ENCODE measurements at places on chromosomes 12 and 14.

DNA sequence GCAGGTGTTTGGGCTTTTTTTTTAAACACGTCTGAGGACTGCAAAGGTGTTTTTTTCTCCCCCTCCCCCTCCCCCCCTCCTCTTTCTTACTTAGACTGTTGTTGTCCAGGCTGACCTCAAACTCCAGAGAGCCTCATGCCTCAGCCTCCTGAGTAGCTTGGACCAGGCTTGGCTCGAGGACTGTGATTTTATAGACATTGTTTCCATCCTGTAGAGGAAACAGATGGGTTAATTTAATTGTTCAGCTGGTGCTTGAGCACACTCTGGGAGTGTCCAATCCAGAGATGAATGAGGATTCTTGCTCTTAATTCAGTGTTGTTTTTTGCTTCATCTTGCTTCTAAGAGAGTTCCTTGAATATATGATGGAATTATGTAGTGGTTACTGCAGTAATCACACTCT, 42.1 kb downstream of the RASSF3 start:
- no peak for DNase-seq

DNA sequence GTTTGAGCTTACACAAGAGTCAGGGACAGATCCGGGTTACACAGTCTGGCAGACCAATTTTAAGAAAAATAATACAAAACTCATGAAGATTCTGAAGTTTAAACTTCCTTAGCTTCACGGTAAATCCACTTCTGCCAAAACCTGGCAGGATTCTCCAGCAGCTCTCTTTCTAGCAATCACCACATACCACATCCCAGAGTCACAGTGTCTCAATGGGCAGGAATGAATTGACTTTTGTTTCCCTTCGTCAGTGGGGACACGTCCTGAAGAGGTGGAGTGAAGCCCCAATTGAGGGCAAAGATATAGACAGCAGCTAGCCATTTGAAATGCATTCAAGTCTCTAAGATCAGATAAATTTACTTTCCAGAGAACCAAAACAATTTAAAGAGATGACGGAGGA, 117.1 kb upstream of the ARHGAP5 start:
- DNase-seq: no peak

- no peak for DNase-seq
Measured at GRCh38 chr12:39406262-39406661, 36.7 kb downstream of the KIF21A start.

GRCh38 chr12:68868043-68868790, 60.2 kb downstream of the MDM2 start:
- no peak for DNase-seq

GRCh38 chr12:24389394-24389793, 439.9 kb upstream of the SOX5 start:
- no peak for DNase-seq

All from astrocyte of the cerebellum (primary cell).